ENCODE measurements at places on chromosomes 6 and 20. TPM values are rescaled to one million over a fixed set of nuclear protein-coding genes. Genes with fewer than 3 reads are reported as not detected.

Gene ABHD16B
- not detected for total RNA-seq

Gene SLC17A1
- total RNA-seq: not detected

Gene LPA
- total RNA-seq: not detected

Gene PCK1
- 0.14 TPM for total RNA-seq

- no peaks in the 10 kb centered on the region for H3K36me3 ChIP-seq
- H3K27me3 ChIP-seq: no peaks in the 10 kb centered on the region
- H3K4me3 ChIP-seq: no peak overlapping the region
- no peak for DNase-seq
- H3K27ac ChIP-seq: no peak overlapping the region
- H3K4me1 ChIP-seq: no peaks in the 10 kb centered on the region
These were observed 108.6 kb downstream of the EYA2 start for GRCh38 chr20:47003223-47003622.

DNA sequence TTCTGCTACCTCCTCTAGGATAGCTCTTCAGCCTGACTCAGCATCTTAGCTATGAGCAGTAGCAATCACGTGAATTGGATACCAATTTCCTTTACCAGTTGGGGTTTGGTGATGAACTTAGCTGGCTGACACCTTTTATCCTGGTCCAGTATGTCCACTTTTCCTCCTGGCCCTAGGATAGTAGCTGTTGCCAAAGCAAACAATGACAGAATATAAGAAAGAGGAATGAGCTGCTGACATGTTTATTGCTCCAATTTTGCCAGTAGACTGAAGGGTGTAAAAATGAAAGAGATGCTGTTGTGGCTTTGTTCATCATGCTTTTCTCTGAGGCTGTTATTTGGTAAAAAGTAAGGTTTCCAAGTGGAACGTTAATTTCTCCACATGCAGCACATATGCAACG is 168.3 kb upstream of the JAG1 start:
- H3K27ac ChIP-seq: no peak overlapping the region
- no peaks in the 10 kb centered on the region for H3K27me3 ChIP-seq
- no peaks in the 10 kb centered on the region for H3K36me3 ChIP-seq
- DNase-seq: no peak

DNA sequence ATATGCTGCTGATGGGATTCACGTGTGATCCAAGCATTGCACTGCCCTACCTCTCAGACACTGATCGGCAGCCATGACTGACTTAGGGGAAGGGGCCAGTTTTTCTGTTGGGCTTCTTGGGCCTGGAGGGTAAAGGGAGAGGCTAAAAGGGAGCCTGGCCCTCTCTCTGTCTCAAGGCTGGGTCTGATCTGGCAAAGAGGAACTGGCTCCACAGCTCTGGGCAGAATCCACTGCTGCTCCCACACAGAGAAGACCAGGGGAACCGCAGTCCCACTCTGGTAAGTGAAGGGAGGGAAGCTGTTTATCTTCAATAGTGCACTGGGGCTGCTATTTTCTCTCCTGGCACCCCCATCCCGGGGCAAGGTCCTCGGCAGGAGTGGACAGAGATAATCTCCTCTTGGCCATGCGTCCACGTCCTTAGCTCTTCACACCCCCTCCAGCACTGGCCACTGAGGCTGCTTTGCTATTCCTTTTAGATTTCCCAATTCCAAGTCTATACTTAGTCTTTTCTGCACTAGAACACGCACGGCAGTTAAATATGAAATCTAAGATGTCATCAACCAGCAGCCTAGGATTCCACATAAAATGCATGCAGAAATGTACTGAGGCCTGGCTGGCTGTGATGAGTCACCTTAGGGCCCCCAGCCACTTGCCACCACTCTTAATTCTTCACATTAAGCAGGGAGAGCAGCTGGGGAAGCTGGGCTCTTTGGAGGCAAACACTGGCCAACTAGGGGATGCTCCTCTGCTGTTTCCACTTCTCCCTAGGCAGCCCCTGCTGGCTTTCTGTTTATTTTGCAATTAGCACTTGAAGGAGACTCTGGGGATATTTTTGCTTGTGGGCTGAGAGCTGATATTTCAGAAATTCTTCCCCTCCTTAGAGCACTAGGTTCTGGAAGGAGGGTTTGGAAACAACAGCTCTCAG is 87.8 kb upstream of the ARMC2 start:
- no peak overlapping the region for H3K4me3 ChIP-seq
- H3K27me3 ChIP-seq: no peaks in the 10 kb centered on the region
- H3K4me1 ChIP-seq: peaks cover 5% of the 10 kb centered on the region
- H3K27ac ChIP-seq: no peak overlapping the region

GRCh38 chr6:111573892-111574797 is 31.5 kb downstream of the TRAF3IP2 start:
- H3K27me3 ChIP-seq: no peaks in the 10 kb centered on the region
- H3K4me3 ChIP-seq: no peak overlapping the region
- peak overlapping the region; percentile 55 for H3K27ac ChIP-seq
- peak; percentile 46 for DNase-seq
- no peaks in the 10 kb centered on the region for H3K36me3 ChIP-seq
- H3K4me1 ChIP-seq: peaks cover 14% of the 10 kb centered on the region

DNA sequence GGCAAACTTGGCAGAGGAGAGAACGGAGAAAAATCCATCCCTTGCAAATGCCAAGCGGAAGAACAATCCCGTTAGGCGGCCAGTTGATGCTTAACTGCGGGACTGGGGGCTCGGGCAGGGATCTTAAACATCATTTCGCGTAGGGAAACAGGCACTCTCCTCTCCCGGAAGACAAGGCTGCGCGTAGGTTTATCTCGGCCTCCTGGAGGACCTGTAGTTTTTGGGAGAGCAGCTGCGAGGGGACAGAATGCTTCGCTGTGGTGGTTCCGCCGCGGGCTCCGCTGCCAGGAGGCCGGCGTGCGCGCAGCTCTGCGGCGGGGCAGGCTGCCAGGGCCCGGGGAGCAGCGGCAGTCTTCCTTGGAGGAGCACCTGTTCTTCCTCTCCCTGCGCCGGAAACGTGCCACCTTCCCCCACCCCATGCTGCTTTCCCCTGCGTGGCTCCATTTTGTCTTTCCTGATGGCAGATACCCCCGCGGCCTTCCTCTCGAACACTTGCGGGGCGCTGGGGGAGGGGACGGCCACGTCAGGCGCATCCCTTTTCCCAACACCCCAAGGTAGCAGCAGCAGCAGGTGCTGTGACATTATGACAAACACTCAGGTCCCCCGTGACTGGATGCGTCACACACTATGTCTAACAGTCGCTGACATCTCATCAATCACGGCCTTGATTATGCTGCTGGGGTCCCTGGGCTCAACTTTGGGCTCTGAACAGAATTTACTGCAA is 230.7 kb upstream of the BTBD3 start:
- H3K36me3 ChIP-seq: no peaks in the 10 kb centered on the region
- peak overlapping the region; percentile 13 for H3K4me3 ChIP-seq
- H3K27ac ChIP-seq: no peak overlapping the region

- no peaks in the 10 kb centered on the region for H3K36me3 ChIP-seq
- no peak for DNase-seq
- no peaks in the 10 kb centered on the region for H3K27me3 ChIP-seq
- H3K4me1 ChIP-seq: no peaks in the 10 kb centered on the region
These were observed 398.9 kb upstream of the SULF2 start for GRCh38 chr20:48184229-48184628.

- no peak for DNase-seq
- H3K36me3 ChIP-seq: no peaks in the 10 kb centered on the region
- peaks cover 4% of the 10 kb centered on the region for H3K4me1 ChIP-seq
These were observed 1.3 kb downstream of the PI16 start for GRCh38 chr6:36955671-36956445.

DNA sequence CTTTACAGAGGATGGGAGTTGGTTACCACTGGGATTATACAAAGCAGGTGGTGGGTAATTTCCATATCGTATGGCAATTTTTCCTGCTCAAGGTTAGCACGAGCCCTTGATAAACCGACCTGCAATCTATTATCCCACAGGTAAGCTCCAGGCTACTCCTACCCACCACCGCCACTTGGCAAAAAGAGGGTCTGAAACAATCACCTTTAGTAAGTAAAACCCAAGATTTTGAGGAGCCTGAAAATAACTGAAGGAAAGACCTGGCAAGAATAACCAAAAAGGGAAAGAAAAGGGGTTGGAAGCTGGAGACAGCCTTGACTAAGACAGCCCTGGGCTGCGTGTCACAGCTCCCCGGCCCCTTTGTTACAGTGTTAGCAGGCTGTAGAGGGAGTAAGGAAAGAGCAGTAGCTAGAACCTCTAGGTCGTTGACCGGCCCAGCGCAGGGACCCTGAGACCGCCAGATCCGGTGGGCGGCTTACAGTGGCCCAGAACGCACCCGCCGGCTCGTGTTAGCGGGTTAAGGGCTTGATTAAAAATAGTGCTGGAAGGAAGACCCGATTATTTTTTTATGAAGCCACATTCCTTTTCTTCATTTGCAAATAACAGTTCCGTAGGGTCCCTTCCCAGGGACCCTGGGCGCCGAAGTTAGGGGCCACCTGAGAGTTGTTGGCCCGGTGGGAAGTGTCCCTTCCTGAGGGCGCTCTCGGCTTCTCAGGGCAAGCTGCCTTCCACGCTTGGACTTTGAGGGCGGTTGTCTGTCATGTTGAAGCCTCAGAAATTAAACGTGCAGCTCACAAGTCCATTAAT is 30.5 kb downstream of the TFAP2B start:
- H3K36me3 ChIP-seq: no peaks in the 10 kb centered on the region
- peaks cover 98% of the 10 kb centered on the region for H3K27me3 ChIP-seq
- no peak for DNase-seq
- no peaks in the 10 kb centered on the region for H3K4me1 ChIP-seq
- no peak overlapping the region for H3K4me3 ChIP-seq
- H3K27ac ChIP-seq: no peak overlapping the region
